ENCODE measurements at places on chromosomes 5 and 9. TPM values are rescaled to one million over a fixed set of nuclear protein-coding genes. Genes with fewer than 3 reads are reported as not detected.

- no peak for DNase-seq
Observed at GRCh38 chr5:107618242-107618641, 52.5 kb downstream of the EFNA5 start.

DNA sequence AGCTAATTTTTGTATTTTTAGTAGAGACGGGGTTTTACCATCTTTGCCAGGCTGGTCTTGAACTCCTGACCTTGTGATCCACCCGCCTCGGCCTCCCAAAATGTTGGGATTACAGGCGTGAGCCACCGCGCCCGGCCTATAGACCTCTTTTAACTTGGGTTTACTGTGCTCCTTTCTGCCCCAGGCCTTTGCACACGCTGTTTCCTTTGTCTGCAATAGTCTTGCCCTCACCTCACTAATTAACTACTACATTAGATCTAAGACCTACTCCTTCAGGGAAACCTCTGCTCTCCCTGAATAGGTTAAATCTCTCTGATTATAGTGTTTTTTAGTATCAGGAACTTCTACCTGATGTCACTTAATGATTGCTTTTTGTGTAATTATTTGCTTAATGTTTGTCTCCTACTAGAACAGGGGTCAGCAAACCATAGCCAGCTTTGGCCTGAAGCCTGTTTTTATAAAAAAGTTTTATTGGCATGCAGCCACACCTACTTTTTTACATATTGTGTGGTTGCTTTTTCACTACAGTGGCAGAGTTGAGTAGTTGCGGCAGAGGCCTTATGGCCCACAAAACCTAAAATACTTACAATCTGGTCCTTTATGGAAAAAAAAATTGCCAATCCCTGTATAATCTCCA is 31.2 kb upstream of the TLE1 start:
- DNase-seq: no peak

DNA sequence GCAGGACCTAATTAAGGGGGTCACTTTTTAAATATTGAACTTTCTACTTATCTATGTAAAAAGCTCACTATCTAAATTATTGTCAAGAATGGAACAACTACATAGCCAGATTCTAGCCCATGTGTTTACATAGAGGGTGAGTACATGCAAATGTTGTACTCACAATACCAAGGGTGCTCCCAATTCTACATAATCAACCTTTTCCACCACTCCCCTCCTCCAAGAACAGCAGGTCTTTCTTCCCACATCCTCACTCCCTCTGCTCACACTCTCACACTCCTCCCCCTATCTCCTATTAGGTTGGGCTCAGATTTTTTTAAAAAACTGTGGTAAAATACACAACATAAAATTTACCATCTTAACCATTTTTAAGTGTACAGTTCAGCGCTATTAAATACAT is 325.4 kb downstream of the ARL15 start:
- no peak for DNase-seq

DNA sequence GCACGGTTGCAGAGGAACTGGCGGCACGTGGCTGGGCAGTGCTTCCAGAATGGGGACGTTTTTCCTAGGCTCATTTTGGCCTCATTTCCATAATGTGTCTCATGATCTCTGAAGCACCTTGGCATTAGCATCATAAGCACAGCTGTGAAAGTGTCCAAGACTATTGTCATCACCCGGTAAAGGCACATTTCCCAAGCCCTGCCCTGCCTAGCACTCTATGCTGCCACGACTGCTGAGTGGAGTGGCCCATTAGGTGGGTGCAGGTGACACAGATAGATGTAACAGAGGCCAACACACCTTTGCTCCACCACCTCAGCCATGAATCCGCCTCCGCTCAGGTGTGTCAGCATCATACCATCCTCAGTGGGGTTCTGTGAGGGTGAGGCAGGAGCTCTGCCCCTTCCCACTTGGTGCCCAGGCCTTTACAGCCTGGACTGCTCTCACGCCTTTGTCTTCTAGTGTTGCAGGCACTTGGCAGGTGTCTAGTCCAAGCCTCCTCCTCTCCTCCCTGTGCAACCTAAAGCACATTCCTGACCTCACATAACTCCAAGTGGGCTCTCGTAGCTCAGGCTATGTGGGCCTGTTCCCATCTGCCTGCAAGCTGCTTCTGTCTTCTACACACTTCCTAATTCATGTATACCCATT is 213.0 kb downstream of the FSTL4 start:
- DNase-seq: no peak

LEAP2 gene
- 1.2 TPM for total RNA-seq

DNA sequence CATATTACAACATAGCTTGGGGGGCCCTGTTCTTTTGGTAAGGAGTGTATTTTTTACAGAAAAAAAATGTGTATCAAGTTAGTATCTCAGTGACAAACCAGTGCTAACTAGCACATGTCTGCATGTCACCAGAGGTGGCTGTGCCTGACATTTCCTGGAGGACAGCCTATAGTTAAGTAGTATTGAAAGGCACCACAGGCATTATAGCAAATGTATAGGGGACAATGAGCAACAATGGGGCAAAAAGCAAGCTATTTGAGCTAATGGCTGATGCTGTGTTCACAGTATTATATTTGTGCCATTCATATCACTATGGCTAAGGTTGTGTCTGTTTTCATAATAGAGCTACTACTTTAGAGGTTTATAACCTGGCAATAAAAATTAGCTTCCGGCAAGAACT is 1644.0 kb downstream of the MAT2B start:
- no peak for DNase-seq

DNA sequence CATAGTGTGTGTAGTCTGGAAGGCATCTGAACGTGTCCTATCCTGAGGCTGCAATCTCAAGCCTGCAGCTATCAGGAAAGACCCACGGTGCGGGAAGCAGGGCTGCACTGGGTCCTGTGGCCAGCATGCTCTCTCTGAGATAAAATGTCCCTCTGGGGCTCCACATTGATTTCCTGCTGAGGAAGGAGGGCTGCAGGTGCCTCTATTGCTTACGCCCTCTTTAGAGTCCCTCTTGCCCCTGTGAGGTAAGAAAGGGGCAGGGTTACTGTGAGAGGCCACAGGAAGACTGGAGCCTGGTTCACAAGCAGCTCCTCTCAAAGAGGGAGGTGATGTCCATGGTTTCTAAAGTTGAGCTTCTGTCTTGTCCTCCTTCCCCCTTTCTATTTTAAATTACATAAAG is 299.9 kb upstream of the RFX3 start:
- no peak for DNase-seq

GRCh38 chr9:81363916-81364480 is 325.3 kb downstream of the TLE1 start:
- DNase-seq: no peak

- DNase-seq: no peak
Observed at GRCh38 chr5:172141949-172142319, 46.1 kb downstream of the STK10 start.

- DNase-seq: no peak
Observed at GRCh38 chr9:673966-674526, 167.5 kb upstream of the DMRT1 start.

CAMK2A gene
- total RNA-seq: 16.7 TPM
